Activated CD4-positive, alpha-beta T cell treated with anti-CD3 and anti-CD28 coated beads for 36 hours (primary cell): ENCODE measurements at places on chromosomes 11 and 22. TPM values are rescaled to one million over a fixed set of nuclear protein-coding genes. Genes with fewer than 3 reads are reported as not detected.

The MS4A15 gene
- not detected for total RNA-seq

The OR52H1 gene
- total RNA-seq: not detected

The RNF215 gene
- total RNA-seq: 4.3 TPM

The ALDH3B1 gene
- total RNA-seq: not detected

GRCh38 chr11:10293423-10294289, at the start of gene SBF2:
SBF2 (minus strand) TSS chr11:10294219; CDS start chr11:10294069, 150 bp downstream.
- H3K4me1 ChIP-seq: peaks cover 37% of the 10 kb centered on the region
- H3K27me3 ChIP-seq: peaks cover 31% of the 10 kb centered on the region
- peak; percentile 89 for DNase-seq
- no peak within 1 kb of the TSS for H3K27ac ChIP-seq
- H3K36me3 ChIP-seq: peaks cover under 1% of the 10 kb centered on the region

DNA sequence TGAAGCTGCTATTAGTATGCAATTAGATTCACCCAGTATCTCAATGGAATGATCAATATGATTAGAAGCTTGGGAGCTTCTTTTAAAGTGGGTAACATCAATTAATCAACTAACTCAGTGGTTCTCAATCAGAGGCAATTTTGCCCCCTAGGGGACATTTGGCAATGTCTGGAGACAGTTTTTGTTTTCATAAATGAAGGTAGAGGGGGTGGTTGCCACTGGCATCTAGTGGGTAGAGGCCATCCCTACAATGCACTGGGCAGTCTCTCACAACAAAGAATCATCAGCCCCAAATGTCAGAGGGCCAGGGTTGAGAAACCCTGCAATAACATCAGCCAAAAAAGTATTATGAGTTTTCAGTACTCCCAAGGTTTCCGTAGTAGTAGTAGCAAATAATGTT, 5.9 kb upstream of the AMOTL1 start:
- H3K27me3 ChIP-seq: peaks cover 6% of the 10 kb centered on the region
- no peaks in the 10 kb centered on the region for H3K4me1 ChIP-seq
- no peaks in the 10 kb centered on the region for H3K36me3 ChIP-seq
- no peak overlapping the region for H3K27ac ChIP-seq

GRCh38 chr11:75592715-75593114, 30.7 kb downstream of the SERPINH1 start:
- H3K27ac ChIP-seq: no peak overlapping the region
- H3K4me3 ChIP-seq: no peak overlapping the region
- H3K4me1 ChIP-seq: peaks cover 6% of the 10 kb centered on the region
- H3K27me3 ChIP-seq: no peaks in the 10 kb centered on the region
- DNase-seq: no peak

DNA sequence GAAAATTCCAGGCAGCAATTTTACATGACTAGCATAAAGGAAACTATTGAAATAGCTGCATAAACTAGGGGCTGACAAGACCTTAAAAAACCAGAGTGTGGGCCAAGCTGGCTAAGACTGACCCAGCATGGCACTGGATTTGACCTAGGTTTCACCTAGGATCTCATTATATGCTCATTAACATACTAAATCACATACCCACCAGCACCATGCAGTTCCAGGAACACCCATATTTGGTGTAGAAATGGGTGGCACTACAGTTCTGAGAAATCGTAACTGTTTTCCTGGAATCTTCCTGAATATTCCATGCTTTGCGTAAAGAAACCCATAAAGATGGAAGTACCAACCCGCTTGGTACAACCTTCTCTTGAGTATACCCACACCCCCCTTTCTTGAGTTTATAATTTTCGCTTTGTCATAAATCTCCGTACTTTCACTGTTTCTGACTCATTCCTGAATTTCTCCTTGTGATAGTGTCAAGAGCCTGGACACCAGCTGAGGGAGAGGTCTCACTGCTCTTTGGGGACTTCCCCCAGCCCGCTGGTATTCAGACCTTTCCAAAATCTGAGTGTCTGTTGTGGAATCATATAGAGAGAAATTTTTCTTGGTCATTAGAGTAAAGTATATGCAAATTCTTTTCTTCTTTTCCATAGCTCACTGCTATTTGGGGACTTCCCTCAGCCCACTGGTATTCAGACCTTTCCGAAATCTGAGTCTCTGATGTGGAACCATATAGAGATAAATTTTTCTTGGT, 55.1 kb downstream of the MTMR3 start:
- peak; percentile 30 for DNase-seq
- peaks cover 10% of the 10 kb centered on the region for H3K36me3 ChIP-seq
- H3K27ac ChIP-seq: no peak overlapping the region
- H3K4me3 ChIP-seq: no peak overlapping the region

- no peak overlapping the region for H3K27ac ChIP-seq
- H3K36me3 ChIP-seq: peaks cover 34% of the 10 kb centered on the region
- H3K4me1 ChIP-seq: peaks cover 9% of the 10 kb centered on the region
- H3K27me3 ChIP-seq: no peaks in the 10 kb centered on the region
- no peak for DNase-seq
Observed at GRCh38 chr22:46851941-46852340, 89.5 kb downstream of the TBC1D22A start.

DNA sequence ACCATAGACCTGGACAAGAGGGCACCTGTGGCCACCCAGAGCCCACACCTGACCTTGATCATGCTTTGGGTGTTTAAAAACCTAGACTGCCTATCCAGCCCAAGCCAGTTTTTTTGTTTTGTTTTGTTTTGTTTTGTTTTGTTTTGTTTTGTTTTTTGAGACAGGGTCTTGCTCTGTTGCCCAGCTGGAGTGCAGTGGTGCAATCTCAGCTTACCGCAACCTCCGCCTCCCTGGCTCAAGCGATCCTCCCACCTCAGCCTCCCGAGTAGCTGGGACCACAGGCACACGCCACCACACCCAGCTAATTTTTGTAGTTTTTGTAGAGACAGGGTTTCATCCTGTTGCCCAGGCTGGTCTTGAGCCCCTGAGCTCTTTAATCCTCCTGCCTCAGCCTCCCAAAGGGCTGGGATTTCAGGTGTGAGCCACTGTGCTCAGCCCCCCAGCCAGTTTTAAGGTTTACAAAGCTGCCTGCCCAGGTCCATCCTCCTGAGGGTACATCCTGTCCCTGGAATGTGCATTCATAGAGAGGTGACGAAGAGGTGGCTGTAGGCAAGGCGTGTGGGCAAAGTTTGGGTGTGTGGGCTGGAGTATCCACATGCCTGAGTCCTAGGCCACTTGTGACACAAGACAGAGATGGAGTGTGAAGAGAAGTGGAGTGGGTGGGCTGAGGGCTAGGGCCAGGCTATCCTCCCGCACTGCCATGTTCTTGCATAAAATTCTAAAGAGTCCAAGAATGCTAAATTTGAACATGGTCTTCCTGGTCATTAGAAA, 3.3 kb upstream of the CD82 start:
- no peak overlapping the region for H3K4me3 ChIP-seq
- peaks cover 40% of the 10 kb centered on the region for H3K4me1 ChIP-seq
- no peak for DNase-seq
- H3K27me3 ChIP-seq: no peaks in the 10 kb centered on the region

DNA sequence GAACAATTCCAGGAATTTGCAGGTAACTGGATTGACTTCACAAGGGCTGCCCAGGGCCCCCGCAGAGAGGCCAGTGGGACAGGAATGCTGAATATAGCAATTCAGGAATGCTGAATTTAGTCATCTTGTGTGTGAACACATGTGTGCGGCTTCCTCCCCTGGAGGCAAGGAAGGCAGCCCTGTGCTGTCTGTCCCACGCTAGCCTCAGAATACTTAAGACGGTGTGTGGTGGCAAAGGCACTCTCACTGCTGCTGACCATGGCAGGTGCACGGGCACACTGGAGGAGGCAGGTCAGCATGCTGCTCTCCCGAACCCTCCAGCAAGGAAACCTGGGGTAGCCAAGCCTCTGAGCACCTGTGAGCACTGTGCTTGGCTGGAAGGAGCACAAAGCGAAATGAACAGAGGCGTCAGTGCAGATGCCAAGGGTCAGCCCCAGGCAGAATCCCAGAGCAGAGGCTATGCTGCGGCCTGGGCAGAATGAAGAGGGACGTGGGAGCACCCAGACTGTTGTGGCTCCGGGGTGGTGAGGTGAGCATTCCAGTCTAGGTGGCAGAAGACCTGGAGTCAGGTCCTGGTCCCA, 2.7 kb downstream of the GNAZ start:
- H3K27me3 ChIP-seq: peaks cover 14% of the 10 kb centered on the region
- no peak overlapping the region for H3K4me3 ChIP-seq
- peaks cover 8% of the 10 kb centered on the region for H3K4me1 ChIP-seq
- H3K36me3 ChIP-seq: no peaks in the 10 kb centered on the region

- H3K27me3 ChIP-seq: no peaks in the 10 kb centered on the region
- H3K4me3 ChIP-seq: no peak overlapping the region
- DNase-seq: no peak
Observed at GRCh38 chr22:29810216-29810615, 27.9 kb downstream of the ASCC2 start.
